Motor neuron (in vitro differentiated cells): ENCODE measurements at places on chromosomes 13 and 19.

DNA sequence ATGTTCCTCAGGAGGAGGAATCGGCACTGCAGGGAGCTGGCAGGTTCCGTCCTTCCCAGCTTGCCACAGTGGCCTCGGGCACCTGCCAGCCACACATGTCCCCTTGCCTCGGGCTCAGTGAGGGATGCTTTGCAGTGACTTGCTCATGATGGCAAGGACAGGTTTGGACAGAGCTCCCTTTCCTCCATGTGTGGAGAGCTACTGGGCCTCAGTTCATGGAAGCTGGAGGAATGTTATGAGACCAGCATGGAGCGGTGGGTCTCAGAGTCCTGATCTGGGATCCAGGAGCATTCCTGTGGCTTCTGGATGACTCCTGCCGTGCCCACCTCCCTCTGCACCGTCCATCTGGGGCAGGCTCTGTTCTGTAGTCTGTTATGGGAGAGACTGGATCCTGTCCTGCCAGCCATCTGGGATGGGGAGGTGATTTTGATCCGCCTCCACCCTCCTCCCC lies 59.2 kb downstream of the SIPA1L3 start:
- peak; percentile 4 for ATAC-seq

- no peak for ATAC-seq
Observed at GRCh38 chr19:38655148-38655824, 7.8 kb downstream of the ACTN4 start.

DNA sequence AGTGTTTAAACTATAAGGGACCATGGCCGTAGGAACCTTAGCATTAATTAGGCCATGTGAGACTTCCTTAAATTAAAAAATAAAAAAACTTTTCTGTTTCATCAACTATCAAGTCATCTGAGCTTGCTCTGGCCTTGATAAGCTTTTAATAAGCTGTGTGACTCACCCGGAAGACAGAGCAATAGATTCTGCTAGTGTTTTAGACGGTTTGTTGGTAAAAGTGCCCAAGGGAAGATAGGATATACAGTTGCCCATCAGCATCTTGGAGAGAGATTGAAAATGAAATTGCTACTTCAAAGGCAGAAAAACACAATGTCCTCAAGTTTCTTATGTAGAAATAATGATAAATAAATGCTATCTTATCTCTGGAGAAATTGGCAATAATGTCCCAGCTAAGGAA lies 31.2 kb upstream of the RCBTB2 start:
- no peak for ATAC-seq

GRCh38 chr13:42925626-42926025 lies 66.4 kb downstream of the EPSTI1 start:
- no peak for ATAC-seq

DNA sequence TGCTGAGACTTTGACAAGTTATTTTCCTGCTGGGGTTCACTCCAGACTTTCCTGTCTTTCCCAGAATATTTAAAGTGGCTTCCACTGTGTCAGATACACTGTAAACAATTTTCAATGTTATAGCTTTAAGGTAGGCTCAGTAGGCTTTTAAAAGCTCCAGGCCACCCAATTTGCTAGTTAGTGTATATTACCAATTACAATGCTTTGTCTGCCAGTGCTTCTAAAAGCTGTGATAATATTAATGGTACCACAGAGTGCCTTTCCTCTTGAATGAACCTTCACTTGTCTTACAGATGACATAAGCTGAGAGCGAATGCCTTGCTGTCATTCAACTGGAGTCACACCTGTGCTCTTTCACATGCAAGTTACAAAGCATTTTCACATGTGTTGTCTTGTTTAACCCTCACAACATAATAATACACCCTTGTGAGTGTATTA lies 239.7 kb upstream of the HTR2A start:
- no peak for ATAC-seq

DNA sequence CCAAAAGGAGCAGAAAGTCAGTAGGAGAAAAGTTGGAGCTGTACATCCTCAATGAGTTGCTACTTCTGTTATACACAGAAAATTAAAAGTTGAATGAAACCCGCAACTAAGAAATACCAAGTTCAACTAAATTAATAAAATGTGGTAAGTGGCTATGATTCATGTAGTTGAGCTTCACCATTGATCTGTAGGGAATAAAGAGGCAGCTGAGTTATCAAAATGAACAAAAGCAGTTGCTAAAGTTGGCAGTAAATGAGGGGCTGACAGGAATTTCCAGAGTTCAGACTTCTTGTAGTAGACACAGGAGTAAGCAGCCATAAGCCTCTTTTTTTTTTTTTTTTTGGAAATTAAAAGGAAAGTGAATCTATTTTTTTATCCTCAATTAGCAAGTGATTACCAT lies 234.6 kb downstream of the POSTN start:
- no peak for ATAC-seq

GRCh38 chr19:4914736-4915501 lies 5.6 kb downstream of the UHRF1 start:
- peak; percentile 45 for ATAC-seq

GRCh38 chr19:13838435-13839129 lies 38.4 kb upstream of the NANOS3 start:
- ATAC-seq = no peak

- peak; percentile 6 for ATAC-seq
Observed at GRCh38 chr19:3203805-3204645, 18.3 kb downstream of the NCLN start.

DNA sequence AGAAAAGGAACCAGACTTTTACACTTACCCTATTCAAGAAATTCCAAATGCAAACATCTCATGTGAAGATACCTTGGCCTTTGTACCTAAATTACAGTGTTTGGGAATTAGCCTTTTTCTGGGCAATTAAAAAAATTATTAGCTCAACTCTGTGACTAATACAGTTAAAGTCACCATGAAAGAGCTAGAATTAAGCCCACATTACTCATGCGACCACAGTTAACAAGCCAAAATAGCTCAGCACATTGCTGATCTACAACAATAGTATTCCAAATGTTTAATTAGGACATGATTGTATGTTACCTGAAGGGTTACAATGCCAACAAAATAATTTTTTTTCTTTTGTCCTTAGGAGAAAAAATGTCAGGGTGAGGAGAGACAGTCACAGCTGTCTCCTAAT lies 263.6 kb upstream of the GPC6 start:
- ATAC-seq = no peak

DNA sequence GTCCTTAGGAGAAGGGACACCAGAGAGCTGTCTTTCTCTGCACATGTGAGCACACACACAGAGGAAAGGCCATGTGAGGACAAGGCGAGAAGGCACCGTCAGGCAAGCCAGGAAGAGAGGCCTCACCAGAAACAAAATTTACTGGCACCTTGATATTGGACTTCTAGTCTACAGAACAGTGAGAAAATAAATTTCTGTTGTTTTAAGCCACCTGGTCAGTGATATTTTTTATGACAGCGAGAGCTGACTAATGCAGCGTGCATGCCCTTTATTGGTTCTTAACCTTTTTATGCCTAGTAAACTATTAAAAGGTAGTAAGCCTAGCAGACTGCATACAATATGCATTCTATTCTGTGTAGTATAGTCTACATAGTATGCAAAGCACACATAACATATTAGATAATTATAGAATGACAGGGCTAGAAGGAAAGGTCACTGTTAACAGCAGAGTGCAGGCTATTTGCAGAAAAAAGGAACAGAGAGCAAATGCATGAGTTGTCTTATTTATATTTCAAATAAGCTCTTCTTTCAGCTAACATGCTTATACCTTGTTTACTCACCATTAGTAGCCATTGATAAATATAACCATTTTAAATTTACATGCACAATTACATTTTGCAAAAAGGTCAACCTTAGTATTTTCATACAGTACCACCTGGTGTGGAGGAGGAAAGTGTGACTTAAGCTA lies 25.2 kb upstream of the KATNAL1 start:
- peak; percentile 47 for ATAC-seq
